ENCODE measurements at places on chromosomes 3 and 15.

- DNase-seq = no peak
Measured at GRCh38 chr3:59527493-59527892, 477.7 kb upstream of the CFAP20DC start.

- DNase-seq = no peak
Measured at GRCh38 chr3:107218864-107219269, 158.4 kb upstream of the CCDC54 start.

DNA sequence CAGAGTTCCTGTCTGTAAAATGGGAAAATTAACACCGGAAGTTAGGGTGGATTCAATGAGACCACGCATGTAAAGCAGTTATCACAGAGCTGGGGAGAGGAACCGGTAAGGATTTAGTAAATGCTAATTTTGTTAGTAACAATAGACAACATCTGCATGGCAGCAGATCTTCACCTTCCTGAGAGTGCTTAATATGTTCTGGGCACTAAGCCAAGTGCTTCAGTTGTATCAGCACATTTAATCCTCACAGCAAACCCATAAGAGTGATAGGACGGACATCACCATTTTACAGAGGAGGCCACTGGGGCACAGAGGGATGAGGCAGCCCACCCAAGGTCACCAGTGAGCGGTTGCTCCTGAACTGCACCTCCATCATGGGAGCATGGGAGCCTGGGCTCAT is 189.4 kb downstream of the WNT5A start:
- no peak for DNase-seq

GRCh38 chr3:65350801-65351476 is 663.1 kb upstream of the ADAMTS9 start:
- no peak for DNase-seq

GRCh38 chr15:69724333-69724732 is 271.7 kb downstream of the RPLP1 start:
- no peak for DNase-seq

DNA sequence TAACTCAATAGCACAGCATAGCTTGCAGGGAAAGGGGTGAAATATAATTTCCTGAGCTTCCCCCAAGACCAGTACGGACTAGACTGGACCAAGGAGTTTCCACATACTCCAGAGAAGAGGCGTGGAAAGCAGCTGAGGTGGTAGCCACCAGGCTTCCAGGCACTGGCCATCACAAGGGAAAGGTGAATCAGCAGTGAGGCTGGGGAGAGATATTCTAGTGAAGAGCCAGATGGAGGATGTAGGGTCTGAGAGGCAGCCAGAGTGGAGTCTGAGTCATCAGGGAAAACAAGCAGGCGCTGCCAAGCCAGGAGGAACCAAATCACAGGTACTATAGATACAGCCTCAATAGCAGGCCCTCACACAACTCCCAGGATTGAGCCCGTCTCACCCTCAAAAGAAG is 9.6 kb upstream of the RASA2 start:
- no peak for DNase-seq

DNA sequence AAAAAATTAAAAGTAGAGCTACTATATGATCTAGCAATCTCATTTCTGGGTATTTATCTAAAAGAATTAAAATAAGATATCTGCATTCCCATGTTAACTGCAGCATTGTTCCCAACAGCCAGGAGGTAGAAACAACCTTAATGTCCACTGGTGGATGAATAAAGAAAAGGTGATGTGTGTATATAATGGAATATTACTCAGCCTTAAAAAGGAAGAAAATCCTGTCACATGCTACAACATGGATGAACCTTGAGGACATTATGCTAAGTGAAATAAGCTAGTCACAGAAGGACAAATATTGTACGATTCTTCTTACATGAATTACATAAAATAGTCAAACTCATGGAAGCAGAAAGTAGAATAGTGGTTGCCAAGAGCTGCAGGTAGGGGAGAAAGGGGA is 119.4 kb upstream of the BHLHE40 start:
- DNase-seq = no peak

DNA sequence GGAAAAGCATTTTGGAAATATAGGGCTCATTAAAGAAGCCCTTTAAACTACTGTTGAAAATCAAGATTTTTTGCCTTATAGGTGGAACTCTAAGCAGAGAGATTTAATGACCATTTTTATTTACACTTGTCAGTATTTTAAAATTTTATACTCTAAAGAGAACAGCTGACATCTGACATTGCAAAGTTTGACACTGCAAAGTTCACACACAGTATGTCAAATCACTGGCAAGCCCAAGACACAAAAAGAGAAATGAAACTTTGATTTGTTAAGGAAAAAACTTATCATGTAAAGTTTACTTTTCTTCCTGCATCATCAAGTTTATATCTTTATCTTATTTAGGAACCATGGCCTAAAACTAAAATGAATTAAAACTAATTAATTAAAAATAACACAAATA is 40.2 kb downstream of the DPH6 start:
- no peak for DNase-seq

DNA sequence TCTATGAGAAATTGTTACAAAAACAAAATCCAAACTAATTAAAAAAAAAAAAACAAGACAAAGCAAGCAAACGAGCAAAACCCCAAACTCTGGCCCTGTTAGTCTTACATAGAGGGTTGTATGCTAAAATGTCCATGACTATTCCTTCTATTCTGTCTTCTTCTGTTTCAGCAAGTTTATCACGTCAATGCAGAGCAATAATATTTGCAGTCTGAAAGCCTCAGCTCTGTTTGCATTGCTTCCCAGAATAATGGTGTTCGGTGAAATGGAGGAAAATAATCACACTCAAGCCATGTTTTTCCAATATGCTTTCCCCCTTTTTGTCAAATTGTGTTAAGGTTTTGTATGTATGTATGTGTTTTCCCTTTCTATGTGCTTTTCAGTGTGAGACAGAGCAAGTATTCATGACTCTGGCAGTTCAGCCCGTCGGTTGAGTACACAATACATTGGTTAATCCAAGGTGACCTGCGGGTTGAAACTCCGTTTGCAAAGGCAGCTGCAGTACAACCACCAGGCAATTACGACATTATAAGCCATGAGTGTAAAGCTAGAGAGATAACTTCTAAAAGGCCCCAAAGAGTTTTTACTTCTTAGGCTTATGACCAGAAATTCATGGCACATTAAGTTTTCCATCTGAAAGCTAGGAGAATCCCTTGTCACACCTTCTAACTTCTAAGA is 34.9 kb upstream of the MAGI1 start:
- DNase-seq = no peak

DNA sequence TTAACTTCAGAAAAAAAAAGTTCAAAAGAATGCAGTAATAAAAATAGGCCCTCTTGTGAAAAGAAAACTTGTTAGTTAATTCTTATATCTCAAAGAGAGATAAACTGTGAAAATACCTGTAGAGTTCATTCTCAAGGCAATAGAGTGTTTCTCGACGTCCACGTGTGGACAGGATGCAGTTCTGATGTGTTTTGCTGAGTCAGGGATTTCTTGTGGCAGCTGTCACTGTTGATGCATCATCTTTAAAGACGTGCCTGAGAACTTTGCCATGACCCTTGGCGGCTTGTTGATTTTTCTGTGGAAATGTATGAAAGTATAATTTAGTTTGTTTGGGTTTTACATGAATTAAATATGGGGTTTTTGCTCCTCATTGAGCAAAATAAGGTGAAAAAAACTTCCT is 702.2 kb downstream of the NLGN1 start:
- no peak for DNase-seq

- DNase-seq = no peak
Measured at GRCh38 chr15:49424954-49425353, 1.9 kb downstream of the FGF7 start.

GRCh38 chr3:82133070-82133606 is 371.7 kb upstream of the GBE1 start:
- DNase-seq = peak; percentile 23

DNA sequence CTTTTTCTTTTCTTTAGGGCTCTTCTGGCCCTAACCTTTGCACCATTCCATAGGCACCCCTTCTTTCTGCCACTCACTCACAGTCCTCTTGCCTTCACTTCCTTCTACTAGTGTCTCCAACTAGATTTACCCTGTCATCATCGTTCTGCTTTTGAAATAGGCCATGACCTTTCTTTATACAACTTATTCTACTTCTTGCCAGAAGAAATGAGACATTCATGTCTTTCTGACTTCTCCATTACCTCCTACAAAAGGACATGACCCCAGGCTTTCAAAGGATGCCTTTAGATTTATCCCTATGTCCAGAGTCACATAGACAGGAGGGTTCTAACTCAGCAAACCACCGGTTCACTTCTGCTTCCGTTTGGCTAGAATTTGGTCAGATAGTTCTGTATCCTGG is 336.4 kb upstream of the LRRFIP2 start:
- DNase-seq = no peak

DNA sequence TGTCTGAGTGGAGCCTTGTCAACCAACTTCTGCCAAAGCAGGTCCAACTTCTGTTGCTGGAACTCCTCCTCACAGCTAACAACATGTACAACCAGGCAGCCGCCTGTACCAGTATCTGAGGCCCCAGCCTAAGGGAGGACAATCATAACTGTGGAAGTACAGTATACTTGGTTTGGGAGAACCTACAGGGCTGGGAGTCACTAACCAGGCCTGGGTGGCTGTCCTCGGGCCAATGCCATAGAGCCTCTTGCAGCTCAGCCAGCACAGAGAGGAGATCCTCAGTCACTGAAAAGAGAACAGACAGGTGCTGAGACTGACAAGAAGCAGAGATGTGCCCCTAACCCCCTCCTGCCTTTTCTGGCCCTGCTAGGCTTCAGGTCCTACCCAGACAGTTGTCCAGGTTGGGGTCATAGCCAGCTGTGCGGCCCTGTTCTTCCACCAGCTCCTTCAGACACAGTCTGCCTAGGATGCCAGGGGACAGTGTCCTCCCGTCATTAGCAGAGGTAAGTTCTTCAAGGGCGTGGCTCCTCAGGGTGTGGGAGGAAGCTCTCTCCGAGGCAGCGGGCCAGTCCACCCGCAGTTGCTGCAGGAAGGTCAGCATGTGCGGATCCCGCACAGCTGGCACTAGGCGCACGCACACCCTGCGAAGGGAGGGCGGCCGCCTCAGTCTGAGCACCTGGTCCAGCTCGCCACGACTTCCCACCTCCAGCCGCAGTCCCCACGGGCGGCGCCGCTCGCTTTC is 980 bp downstream of the DALRD3 start:
- DNase-seq = no peak

DNA sequence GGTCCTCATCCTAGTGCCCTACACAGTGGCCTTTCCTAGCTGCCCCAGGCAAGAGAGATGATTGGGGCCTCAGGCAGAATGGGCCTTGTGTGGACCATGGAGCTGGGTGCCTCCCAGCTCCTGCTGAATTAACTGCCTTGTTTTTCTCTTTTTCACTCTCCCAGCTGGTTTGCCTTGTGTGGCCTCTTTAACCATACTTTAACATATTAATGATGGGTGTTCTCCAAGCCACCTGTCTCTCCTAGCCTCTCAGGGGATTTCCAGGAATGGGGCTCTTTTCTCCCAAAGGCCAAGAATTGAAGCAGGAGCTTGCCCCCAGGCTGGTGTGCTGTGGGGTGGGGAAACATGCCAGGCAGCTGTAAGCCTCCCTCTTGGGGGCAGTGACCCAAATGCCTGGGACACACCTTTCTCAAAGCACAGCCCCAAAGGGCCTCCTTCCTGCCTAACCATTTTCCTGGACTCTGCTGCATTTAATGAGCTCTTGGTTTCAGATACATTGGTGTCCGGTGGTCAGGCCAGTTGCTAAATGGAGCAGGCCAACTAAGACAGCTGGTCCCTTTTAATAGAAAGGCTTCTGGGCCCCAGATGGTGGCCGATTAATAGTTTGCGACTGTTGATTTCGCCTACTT is 5.6 kb downstream of the ALPK3 start:
- no peak for DNase-seq

DNA sequence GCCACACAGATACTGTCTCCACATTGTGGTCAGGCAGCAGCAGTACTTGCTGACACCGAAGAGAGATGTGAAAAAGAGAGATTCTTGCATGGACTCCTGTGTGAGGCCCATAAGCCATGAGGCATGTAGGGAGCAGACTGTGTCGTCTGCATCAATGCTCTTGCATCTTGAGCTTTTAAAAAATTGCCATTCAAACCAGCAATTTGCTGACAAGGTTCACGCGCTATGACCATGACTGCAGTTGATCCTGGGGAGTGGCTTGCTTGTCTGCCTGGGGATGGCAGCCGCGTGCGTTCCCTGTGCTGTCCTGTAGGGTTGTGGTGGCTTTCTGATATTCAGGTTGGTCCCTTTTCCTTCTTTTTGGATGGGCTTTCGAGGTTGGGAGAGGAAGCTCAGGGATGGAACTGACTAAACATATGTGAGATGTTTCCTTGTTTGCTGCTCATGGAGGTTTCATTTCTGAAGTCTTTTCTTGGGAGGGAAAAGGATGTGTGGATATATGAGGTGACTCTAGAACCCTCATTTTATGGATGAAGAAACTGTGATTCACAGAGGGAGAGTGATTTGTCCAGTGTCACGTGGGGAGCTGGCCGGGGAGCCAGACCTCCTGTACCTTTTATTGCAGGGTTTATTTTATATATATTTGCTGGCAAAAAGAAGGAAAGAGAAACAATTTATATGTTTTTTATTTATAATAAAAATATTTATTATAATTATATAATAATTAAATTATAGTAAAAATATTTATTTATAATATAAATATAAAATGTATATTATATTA is 48.6 kb downstream of the LPP start:
- DNase-seq = peak; percentile 39

- DNase-seq = no peak
Measured at GRCh38 chr3:141643796-141644195, 94.3 kb upstream of the RNF7 start.

DNA sequence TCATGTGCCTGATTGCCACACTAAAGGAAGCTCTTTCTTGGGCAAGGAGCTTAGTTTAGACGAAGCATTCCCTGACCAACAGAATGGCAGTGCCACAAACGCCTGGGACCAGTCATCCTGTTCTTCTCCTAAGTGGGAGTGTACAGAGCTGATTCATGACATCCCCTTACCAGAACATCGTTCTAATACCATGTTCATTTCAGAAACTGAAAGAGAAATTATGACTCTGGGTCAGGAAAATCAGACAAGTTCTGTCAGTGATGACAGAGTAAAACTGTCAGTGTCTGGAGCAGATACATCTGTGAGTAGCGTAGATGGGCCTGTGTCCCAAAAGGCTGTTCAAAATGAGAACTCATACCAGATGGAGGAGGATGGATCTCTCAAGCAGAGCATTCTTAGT is 18.4 kb downstream of the SENP5 start:
- peak; percentile 32 for DNase-seq

Data from activated T-cell treated with anti-CD3 and anti-CD28 coated beads, Interleukin-2, amount 50 U/mL, for 48 hours (primary cell).